ENCODE measurements at places on chromosomes 12 and 14. TPM values are rescaled to one million over a fixed set of nuclear protein-coding genes. Genes with fewer than 3 reads are reported as not detected.

The MMP19 gene
- 6.4 TPM for total RNA-seq

DNA sequence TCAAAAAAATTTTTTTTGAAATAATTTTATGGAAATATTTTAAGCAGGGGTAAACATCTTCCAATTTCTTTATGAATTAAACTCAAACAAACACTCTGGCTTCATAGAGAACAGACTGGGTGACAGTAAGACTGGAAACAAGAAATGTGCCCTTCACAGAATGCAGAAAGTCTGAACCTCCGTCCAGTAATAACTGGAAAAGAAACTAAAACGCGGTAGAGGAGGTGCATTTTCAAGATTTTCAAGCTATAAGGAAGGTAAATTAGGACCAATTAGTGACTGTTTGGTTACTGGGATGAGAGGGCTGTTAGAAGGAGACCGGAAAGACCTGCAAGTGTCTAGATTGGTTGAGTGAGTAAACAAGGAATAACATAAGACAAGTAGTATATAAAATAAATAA is 245.7 kb downstream of the CEP128 start:
- no peak overlapping the region for H3K4me3 ChIP-seq
- DNase-seq: no peak
- H3K27ac ChIP-seq: no peak overlapping the region
- no peaks in the 10 kb centered on the region for H3K4me1 ChIP-seq
- no peaks in the 10 kb centered on the region for H3K27me3 ChIP-seq
- H3K36me3 ChIP-seq: no peaks in the 10 kb centered on the region

The SCYL2 gene
- 55.0 TPM for total RNA-seq

DNA sequence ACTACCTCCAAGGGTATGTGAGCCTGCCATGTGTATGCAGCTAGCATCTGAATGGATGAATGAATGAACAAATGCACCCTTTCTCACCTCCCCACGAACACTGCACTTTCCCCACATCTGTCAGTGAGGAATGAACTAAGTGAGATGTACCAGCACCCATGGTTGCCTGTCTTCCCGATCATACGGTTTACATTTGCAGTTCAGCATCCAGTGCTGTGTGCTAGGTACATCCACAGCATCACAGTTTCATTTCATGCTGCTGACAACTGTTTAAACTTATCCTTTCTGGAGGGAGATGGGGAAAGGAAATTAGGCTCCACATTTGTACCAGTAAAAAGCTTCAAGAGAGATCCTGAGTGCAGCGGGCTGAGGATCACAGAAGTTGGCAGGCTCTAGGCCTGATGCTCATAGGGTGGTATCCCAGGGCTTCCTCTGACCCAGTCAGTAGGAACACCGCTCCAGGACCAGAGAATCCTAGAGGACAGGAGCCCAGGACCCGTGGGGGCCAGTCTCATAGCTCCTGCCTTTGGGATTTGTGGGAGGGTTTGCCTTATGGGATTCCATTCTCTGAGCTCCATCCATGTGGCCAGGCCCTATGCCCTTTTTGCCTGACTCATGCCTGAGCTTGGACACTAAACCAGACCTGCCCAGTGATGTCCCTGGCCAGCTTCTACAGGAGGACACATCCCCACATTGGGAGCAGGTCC is 294.5 kb downstream of the CACNA1C start:
- H3K4me3 ChIP-seq: no peak overlapping the region
- no peak overlapping the region for H3K27ac ChIP-seq
- no peaks in the 10 kb centered on the region for H3K27me3 ChIP-seq
- no peaks in the 10 kb centered on the region for H3K36me3 ChIP-seq
- DNase-seq: no peak
